ENCODE measurements at places on chromosomes 7 and 10.

- no peak for DNase-seq
Measured at GRCh38 chr7:28140979-28141378, 39.6 kb downstream of the JAZF1 start.

- no peak for DNase-seq
Measured at GRCh38 chr7:46315891-46316290, 394.8 kb upstream of the IGFBP3 start.

DNA sequence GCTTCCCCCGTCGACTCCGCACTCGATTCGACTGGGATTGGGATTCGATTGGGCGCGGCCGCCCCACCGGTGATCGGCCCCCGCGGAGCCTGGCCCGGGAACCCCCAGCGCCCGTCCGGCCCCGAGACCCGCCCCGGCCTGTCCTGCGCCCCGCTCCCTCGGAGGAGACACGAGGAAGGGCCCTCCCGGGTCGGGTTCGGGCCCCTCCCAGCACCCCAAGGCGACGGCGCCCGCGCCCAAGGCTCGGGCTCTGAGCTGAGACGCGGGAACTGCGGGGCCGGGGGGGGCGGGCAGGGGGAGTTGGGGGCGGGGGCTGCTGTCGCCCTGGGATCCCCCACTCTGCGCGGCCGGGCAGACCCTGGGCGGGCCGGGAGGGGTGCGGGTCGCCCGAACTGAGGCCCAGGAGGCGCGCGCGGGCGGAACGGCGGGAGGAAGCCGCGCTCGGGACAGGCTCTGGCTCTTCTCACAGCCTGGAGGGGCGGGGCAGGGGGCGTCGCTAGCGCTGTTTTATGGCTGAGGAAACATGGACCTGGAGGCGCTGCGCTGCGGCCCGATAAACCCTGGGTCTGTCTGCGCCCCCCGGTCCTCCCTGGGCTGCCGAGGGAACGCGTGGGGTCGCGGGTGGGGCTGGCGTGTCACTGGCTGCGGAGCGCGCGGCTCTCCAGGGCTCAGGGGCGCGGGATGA is 1.7 kb upstream of the NKX6-2 start:
- DNase-seq = no peak

GRCh38 chr10:62264702-62265436 is 3.8 kb downstream of the RTKN2 start:
- peak; percentile 79 for DNase-seq

GRCh38 chr7:75946207-75946855 is 31.4 kb downstream of the POR start:
- DNase-seq = no peak

DNA sequence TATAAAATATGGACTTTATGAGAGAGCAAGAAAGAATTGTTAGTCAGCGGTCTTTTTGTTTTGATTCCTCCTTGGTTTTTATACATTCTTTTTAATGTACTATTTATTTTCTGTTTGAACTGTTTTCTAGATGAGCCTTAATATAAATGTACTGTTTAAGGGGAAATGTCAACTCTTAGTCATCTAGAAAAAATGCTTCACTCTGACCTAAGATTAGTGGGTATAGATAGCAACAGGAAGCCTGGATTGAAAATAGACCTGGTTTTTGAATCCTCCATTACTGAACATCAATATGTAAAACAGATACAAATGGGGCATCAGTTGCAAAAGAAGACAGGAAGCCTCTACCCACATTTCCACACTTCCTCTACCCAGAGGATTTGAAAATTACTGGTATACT is 87.8 kb downstream of the CHRM2 start:
- DNase-seq = no peak

DNA sequence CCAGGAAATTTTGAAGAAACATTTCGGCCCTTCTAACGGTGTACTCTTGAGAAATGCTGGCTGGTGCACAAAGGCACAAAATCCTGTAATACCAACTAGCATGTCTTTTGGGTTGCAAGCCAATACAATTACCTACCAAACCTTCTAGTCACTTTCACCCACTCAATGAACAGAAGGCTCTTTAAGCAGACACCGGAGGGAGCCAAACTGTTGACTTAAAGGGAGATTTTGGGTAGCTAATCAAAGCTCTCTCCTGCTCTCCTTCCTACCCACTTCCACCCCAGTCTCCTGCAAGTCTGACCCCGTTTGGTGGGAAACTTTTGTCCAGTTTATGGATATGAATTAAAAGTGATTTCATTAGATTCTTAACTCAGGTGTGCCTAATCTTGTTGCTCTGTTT is 24.0 kb downstream of the GRM3 start:
- DNase-seq = no peak

GRCh38 chr7:95986178-95986764 is 213.9 kb downstream of the DYNC1I1 start:
- no peak for DNase-seq

DNA sequence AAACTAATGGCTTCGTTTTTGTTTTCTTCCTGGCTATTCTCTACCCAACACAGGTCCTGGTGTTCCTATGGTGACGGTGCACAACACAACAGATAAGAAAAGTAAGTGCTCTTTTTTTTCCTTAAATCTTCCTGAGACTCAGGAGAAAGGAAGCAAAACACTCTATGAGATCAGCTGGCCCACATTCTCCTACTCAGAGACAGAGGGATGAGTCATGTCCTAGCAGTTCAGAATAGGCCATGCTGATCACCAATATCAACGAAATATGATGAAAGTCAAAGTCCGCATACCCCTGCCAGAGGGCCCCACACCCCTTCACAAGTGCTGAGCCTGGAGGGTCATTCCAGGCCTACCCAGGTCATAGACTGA is 149.2 kb downstream of the PAXIP1 start:
- DNase-seq = no peak

DNA sequence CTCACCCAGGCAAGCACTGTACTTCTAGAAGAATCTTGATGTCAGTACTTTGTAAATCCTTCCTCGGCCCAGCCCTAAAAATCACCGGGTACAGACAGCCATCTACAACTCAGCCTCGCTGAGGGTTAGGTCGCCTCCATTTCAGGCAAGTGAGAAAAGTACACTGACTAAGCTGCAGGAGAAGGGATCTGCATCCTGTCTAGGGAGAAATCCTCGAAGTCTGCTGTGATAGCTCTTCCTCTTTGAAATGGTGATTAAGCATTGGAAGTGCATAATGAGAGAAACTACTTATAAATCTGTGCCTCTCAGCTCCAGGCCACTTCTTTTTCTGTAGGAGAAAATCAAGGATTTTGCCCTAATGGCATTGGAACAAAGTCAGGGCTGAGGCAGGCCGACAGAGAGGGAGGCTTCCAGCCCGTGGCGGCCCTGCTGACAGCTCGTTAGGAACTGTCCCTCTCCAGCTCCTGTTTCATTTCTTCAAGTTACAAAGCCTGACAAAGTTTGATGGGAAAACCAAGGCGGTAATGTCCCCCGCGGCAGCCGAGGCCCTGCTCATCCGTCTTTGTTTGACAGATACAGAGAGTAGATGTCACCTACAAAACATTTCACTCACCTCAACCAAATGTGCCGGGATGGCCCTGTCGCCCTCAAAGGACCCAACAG is 14.1 kb upstream of the GOT1 start:
- DNase-seq = no peak

GRCh38 chr10:89810908-89811525 is 109.6 kb downstream of the KIF20B start:
- DNase-seq = no peak

- no peak for DNase-seq
Measured at GRCh38 chr10:114370199-114370598, 34.1 kb downstream of the AFAP1L2 start.

- no peak for DNase-seq
Measured at GRCh38 chr10:33498391-33498891, 164.0 kb upstream of the NRP1 start.

- no peak for DNase-seq
Measured at GRCh38 chr7:38855867-38856266, 53.1 kb downstream of the VPS41 start.

- DNase-seq = no peak
Measured at GRCh38 chr10:62811159-62811875, 4.8 kb downstream of the EGR2 start.

DNA sequence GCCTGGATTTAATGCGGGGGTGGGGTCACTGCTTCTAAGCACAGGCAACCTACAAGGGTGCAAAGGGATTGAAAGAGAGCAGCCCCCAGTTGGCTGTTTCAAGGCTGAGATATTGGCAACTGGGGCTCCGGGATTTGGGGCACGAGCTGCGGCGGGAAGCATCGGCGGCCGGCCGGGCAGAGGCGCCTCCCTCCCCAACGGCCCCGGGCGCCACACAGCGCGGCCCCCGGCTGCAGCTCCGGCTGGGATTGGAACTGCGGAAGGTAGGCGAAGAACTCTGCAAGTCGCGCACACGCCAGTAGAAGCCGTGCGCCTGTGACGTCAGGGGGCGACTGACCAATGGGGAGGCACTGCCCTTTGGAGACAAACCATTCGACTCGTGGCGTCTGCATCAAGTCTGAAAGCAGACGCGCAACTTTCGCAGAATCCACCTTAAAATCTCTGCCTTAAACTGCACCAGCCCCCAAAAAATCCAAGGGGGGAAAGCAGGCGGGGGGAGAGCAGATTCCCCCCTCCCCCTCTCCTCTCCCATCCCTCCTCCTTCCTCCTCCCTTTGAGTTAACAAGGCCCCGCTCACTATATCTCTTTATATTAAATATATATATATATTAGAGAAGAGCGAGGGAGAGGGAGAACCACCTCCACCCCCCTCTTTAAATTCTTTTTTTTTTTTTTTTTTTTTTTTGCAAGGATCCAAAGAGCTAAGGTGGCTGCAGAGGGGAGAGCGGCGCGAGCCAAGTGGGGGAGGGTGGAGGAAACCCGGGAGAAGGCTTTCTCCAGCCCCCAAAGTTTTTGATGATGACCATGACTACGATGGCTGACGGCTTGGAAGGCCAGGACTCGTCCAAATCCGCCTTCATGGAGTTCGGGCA is at the start of gene DLX6:
Gene DLX6, plus strand, starts transcription at position 371 of the 872 bp plus-strand sequence. Its CDS starts 425 bp downstream, at position 796.
- DNase-seq = peak; percentile 96

- DNase-seq = no peak
Measured at GRCh38 chr7:13627455-13627854, 362.0 kb downstream of the ETV1 start.

GRCh38 chr7:98329100-98329790 is 47.8 kb downstream of the BRI3 start:
- no peak for DNase-seq

DNA sequence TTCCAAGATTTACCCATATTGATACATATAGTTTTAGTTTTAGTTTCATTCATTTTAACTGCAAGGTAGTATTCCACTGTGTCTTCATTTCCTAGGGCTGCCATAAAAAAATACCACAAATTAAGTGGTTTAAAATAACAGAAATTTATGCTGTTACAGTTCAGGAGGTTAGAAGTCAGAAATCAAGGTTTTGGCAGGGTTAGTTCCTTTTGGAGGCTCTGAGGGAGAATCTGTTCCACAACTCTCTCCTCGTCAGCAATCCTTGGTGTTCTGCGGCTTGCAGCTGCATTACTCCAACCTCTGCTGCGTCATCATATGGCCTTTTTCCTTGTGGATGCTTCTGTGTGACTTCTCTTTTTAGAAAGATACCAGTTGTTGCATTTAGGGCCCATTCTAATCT is 176.2 kb downstream of the DNAJC1 start:
- no peak for DNase-seq

DNA sequence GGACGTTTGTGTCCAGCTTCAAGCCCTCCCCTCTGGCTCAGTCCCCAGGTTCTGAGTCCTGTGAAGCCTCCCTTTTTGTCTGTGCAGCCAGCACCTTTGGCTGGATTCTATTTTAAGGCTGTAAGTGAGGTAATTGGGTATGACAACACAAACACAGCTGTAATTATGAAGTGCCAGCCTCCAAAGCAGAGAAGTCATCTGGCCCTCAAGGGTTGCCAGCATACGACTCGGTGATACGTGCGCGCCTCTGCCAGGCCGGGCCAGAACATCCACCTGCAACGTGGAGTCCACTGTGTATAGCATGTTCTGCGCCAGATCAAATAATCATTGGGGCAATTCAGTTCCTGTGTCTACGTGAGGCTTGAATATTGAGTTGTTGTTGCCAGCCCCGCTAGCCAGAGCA is 6.7 kb upstream of the FAM180A start:
- DNase-seq = no peak

GRCh38 chr10:71860243-71861029 is 9.4 kb upstream of the PSAP start:
- peak; percentile 92 for DNase-seq

DNA sequence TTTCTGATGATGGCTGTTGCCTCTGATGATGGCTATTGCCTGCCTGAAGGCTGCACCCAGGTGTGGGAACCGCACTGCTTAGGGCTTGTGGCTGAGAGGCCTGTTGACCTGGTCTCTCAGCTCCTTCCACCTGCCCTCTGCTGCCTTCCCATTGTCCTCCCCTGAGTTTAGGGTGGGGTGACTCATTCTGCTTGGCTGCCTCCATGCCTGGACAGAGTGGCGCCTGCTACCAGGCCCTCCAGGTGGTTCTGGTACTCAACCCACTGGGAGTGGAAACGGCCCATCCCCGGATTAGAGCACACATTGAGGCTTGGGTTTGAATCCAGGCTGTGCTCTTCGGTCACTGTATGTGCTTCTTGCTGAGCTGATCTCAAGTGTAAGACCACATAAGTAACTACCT is 120.6 kb downstream of the SEM1 start:
- peak; percentile 28 for DNase-seq

- no peak for DNase-seq
Measured at GRCh38 chr7:70586822-70587221, 545.1 kb upstream of the GALNT17 start.

GRCh38 chr7:158029509-158029908 is 558.1 kb downstream of the PTPRN2 start:
- no peak for DNase-seq

DNA sequence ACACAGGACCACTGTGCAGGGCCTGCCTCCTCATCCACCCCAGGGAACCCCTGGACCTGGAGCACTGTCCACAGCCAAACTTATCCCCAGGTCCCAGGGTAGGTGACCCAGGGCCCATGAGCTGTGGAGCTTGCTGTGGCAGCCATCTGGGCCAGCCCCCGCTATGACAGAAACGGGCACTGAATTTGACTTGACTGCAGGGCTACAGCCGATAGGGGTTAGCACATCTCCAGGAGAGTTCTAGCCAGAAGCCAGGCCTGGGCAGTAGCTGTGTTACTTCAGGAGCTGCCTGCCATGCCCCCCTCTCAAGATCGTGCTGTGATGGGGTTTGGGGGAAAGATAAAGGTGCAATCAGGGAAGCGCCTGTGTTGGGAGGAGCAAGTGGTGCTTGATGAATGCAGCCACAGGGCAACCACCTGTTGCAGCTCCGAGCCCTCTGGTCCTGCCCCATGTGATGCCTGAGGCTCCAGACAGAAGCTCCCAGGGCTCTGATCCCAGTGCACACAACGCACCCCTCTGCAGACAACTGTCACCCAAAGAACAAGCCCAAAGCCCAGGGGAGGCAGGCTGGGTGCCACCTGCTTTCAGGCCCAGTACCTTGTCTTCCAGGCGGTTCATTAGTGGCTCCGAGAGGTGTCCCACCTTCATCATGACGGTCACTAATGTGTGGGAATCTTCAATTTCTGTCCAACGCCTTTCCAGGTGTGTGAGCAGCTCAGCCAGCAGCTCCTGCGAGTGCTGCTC is 6.5 kb downstream of the TBRG4 start:
- no peak for DNase-seq

GRCh38 chr10:68598978-68599770 is 39.0 kb downstream of the TET1 start:
- DNase-seq = peak; percentile 40
